Lung (tissue), 17 donors: ENCODE measurements at places on chromosomes 6 and 20. TPM values are rescaled to one million over a fixed set of nuclear protein-coding genes. Genes with fewer than 3 reads are reported as not detected.

GRCh38 chr6:11798538-11798937, 19.9 kb upstream of the ADTRP start:
- DNase-seq = no peak

GRCh38 chr6:75331151-75331550, 46.6 kb upstream of the TMEM30A start:
- no peak for DNase-seq

GRCh38 chr6:159959165-159959975, 9.5 kb upstream of the IGF2R start:
- no peak for DNase-seq

- peak; percentile 43 for DNase-seq
These were observed 85.2 kb downstream of the SHLD1 start for GRCh38 chr20:5835321-5835821.

DNA sequence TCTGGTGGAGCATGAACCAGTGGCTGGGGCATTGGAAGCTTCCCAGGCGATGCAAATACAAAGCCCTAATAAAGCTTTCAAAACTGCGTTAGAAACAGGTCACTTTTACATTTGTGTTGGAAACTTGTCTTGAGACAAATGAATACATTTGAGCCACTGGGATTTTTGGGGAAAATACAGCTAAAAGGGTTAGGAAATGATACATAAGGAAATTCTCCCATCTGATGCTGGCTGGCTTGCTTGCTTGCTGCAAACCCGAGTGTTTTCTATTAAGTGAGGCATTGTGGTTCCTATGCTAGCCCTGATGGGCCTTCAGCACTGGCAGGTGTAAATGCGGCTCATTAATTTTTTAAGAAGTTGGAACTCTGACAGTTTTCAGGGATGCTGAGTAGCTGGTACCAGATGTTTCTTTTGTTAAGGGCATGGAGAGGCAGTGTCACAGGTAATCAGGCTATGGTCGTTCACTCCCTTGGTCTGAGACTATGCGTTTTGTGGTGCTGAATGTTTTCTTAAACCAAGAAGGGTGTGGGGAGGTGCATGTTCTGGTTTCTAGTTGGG, 35.2 kb downstream of the RREB1 start:
- DNase-seq = no peak

DNA sequence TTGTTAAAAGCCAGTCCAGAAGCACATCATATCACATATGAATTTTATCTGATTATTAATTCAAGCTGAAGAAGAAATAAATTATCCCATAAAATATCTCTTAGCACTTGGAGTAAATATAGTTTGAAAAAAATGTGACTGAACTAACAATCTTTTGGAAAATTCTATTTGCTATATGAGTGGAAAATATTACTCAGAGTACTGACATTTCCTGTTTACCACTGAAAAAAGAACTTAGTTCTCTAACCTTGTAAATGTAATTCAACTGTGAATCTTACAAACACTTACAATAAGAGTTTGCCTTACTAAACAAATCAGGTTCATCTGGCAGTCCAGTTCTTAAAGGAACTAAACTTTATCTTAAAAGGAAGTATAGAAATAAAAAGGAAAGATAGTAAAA, 44.2 kb downstream of the MOXD1 start:
- peak; percentile 73 for DNase-seq

GRCh38 chr6:14784596-14785492, 461.0 kb upstream of the JARID2 start:
- no peak for DNase-seq

DNA sequence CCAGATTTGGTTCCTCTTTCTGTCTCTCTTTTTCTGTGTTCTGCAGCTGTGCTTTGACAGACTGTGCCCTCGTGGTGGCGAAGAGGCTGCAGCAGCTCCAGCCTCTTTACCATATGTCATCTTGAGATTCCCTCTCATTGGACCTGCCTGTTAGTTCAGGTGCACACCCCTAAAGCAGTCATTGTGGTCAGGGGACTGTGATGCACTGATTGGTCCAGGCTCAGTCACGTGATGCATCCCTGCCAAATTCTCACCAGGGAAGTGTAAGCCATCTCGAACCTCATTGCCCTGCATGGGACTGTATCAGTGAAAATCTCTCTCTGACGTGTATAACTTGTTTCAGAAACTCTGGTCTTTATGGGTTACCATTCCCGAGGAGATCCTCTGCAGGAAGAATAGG, 160.3 kb downstream of the EYA2 start:
- no peak for DNase-seq

DNA sequence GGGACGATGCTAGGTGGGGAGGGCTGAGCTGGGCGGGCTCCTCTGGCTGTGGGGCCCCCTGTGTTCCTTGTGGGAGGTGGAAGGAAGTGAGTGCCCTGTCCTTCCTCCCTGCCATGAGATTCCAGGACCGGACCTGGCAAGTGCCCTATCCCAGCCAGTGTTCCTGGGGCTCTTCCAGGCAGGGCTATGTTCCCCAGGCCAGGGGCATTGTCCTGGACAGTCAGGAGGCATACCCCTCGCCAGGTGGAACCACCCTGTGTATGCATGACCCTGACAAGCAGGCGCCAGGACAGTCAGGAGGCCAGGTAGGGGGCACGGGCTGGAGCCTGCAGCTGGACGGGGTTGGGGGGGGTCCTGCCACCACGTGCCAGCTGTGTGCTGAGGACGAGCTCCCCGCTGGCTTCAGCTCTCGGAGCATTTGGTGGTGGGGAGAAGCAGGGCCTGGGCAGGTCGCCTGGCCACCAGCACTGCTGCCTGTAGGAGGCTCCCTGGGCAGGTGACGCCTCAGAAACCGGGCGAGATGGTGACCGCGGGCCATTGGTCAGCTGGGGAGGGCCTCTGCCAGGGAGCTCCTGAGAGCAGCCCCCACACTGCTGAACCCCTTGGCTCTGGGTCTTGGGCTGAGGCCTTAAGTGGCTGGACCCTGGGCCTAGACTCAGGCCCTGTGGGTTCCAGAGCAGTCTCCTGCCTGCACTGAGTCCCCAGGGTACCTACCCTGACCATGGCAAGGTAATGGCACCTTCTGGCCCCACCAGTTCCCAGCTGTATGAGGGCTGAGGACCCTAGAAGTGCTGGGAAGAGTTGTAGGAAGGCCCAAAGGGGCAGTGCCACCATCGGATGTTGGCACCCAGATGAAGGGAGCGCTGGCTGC, 694 bp downstream of the SLC17A9 start:
- no peak for DNase-seq

GRCh38 chr6:151544453-151544852, 50.6 kb downstream of the CCDC170 start:
- DNase-seq = no peak

GRCh38 chr6:111625461-111626391, 20.0 kb upstream of the TRAF3IP2 start:
- DNase-seq = peak; percentile 75

DNA sequence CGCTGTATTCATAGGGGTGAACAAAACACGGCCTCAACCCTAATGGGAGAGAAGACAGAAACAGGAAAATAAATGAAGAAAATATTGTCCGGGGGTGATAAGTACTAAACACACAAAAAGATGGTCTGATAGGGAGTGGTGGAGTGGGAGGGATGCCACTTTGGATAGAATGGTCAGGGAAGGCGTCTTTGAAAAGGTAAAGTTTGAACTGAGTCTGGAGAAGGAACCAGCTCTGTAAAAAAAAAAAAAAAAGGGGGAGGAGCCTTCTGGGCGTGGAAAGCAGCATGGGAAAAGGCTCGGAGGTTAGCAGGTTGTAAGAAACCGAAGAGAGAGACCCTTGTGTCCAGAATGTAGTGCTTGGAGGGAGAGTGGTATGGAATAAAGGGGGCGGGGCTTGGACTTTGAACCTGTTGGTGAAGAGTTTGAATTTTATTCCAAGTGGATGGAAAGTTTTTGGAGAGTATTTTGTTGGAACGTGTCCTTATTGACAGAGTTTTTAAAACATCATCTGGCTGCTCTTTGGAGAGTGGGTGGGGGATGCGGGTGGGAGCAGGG, 1.8 kb downstream of the CHMP4B start:
- peak; percentile 61 for DNase-seq

GRCh38 chr6:19587238-19587942, 249.8 kb upstream of the ID4 start:
- DNase-seq = no peak

DNA sequence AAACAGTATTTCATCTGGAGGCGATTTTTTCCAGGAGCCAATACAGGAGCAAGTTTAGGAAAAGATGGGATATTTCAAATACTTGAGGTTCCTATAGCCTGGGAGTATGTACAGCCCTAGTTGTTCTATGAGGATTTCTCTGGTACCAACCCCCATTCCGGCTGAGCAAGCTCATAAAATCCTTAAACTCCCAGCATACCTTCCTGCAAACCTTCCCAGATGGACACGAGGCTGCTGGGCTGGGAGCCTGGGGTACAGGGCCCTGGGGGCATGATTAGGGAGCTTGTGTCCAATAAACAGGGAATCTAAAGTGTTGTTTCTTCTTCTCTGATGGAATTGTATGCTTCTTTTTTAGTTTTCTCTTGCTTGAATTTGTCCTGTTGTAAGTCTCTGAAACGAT, 1.5 kb downstream of the PRRC2A start:
- DNase-seq = no peak

DNA sequence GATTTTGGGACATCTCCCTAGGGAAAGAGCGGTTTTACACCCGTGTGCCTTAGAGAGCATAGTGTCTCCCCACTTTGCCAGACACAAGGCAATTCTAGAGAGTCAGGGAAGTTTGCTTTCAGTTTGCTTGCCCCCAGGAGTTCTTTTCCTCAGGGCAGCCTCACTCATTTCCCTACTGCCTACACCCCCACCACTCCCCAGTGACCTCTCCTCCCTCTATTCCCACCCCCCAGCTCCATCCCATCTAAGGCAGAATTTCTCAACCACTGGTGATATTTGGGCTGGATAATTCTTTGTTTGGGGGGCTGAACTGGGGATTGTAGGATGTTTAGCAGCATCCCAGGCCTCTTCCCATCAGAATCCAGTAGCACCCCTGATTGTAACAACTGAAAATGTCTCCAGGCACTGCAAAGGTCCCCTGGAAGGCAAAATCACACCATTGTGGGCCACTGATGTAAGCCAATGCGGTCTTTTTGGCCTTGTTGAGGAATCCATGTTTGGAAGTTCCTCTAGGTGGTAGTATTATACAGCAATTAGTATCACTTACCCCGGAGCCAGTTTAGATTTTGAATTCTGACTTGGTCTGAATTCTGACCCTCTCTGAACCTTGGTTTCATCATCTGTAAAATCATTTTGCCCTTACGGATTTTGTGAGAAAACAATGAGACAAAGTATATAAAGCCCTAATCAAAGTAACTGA, 1.3 kb downstream of the EPPIN start:
- no peak for DNase-seq

- peak; percentile 43 for DNase-seq
These were observed 157.7 kb upstream of the MMS22L start for GRCh38 chr6:97440590-97441176.

GRCh38 chr6:105802703-105803102, 283.4 kb upstream of the PRDM1 start:
- DNase-seq = no peak

- no peak for DNase-seq
These were observed 47.5 kb upstream of the CRISP1 start for GRCh38 chr6:49913636-49914375.

DNA sequence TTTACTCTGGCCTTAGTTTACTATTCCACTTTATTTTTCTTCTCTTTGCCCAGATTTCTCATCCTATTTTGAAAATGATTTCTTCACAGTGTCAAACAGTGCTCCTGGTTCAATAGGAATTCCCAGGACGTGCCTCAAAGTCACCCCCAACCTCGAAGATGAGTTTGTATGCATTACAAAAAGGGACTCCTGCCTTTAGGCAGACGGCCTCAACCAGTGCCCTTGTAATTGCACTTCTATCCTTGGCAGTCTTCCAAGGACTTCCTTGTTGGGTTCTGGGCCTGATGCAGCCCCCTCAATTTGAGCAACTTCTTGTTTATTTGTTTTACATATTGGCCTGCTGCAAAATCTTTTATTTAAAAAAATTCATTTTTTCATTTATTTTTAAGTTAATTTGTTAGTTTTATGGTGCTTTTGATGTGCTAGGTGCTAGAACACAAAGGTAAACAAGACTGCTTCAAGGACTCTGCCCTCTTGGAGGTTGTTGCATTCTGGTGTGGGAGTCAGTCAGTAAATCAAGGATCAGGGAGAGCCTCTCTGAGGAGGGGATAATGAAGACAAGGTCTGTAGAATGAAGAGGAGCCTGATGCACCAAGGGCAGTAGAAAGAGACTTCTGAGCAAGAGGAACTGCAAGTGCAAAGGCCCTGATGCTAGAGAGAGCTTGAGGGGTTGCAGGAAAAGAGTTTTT, 181.5 kb upstream of the LAMP5 start:
- no peak for DNase-seq

- no peak for DNase-seq
These were observed 301.7 kb downstream of the FOXA2 start for GRCh38 chr20:22282696-22283095.

- DNase-seq = no peak
These were observed 150.0 kb upstream of the CST7 start for GRCh38 chr20:24798930-24799705.

- no peak for DNase-seq
These were observed 57.4 kb downstream of the B4GALT5 start for GRCh38 chr20:49656304-49656703.

- DNase-seq = no peak
These were observed 512.8 kb upstream of the JARID2 start for GRCh38 chr6:14732844-14733757.

DNA sequence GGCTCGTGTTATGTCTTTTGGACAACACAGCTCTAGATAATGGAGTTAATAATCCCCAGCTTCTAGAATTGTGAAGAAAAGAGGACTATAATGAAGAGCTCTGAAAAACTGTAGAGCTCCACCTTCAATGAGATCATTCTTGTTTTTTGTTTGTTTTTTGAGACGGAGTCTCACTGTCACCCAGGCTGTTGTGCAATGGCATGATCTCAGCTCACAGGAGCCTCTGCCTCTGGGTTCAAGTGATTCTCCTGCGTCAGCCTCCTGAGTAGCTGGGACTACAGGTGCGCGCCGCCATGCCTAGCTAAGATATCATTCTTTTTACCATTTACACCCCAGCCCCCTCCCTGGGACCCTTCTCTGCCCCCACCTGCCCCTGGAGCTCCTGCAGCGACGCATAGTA, 36.6 kb downstream of the ERGIC3 start:
- DNase-seq = no peak

Gene SLC52A3
- total RNA-seq = 2.7 TPM

Gene CLIC5
- 65.4 TPM for total RNA-seq

Gene PDYN
- not detected for total RNA-seq

Gene PLCB1
- total RNA-seq = 9.0 TPM

Gene HAO1
- not detected for total RNA-seq

Gene BPI
- total RNA-seq = 1.8 TPM

Gene LAMP5
- total RNA-seq = 0.31 TPM

Gene SLC35D3
- 0.09 TPM for total RNA-seq

Gene FAM162B
- total RNA-seq = 4.7 TPM
